NCI-H1694 treated with DMSO at 0.1 percent for 48 hours (cell line): ENCODE measurements at places on chromosomes 7 and 10.

GRCh38 chr7:157490465-157490912, 153.7 kb downstream of the DNAJB6 start:
- DNase-seq: peak; percentile 5

DNA sequence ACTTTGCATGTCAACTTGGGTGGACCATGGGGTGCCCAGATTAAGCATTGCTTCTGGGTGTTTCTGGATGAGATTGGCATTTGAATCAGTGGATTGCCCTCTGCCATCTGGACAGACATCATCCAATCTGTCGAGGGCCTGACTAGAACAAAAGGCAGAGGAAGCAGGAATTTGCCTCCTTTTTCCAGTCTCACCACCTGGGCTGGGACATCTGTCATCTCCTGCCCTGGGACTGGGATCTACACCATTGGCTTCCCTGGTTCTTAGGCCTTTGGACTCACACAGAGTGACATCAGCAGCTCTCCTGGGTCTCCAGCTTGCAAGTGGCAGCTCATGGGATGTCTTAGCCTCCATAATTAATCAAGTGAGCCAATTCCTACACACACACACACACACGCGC, 10.3 kb downstream of the SLC13A4 start:
- DNase-seq: peak; percentile 81

DNA sequence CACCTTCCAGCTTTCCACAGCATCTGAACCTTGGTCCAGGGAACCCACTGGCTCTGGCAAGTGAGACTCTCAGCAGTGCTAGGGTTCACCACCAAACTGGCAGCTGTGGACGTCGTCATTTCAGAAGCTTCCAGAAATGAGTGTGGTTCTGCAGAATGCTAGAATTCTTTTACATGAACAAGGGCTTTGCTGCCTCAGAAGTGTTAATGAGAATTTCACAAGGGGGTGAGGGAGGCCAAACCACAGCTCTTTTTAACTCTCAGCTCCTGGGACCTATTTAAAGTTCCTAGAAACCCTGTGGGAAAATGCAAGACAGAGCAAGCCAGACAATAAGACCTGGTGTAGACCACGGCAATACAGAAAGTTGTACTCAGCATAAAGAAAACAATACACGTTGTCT, 129.3 kb upstream of the BET1 start:
- DNase-seq: no peak

DNA sequence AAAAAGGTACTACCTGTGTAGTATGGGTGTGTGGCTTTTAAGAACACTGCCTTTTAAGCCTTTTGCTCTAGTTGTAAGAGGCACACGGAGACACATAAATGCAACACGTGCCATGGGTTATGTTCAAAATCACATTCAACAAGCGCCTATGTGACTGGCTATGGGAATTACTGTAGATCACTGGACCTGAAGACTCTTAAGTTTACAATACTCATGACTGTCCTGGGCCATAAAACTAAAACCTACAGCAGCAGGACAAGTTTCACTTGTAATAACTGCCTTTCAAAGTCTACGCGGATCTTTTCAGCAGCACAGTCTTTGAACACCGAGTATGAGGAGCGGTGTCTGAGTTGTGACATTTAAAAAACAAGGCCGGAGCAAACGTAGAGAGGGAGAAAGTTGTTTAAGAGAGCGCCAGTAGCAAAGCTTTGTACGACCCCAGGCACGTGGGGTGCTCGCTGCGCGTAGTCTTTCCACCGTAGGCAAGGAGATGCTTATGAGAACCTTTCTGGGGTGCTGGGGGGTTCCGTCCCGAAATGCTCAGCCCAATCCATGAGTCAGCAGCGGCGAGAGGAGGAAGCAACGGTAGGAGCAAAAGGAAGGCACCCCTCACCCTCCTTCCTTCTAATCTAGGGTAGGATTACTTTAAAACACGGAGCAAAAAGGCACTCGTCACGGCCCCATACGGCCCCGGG, 662 bp downstream of the DNAJC2 start:
- DNase-seq: peak; percentile 4
